Stimulated activated CD8-positive, alpha-beta memory T cell treated with anti-CD3 and anti-CD28 coated beads, Interleukin-4, amount 100 ng/mL, for 24 hours (primary cell): ENCODE measurements at places on chromosomes 4 and X.

DNA sequence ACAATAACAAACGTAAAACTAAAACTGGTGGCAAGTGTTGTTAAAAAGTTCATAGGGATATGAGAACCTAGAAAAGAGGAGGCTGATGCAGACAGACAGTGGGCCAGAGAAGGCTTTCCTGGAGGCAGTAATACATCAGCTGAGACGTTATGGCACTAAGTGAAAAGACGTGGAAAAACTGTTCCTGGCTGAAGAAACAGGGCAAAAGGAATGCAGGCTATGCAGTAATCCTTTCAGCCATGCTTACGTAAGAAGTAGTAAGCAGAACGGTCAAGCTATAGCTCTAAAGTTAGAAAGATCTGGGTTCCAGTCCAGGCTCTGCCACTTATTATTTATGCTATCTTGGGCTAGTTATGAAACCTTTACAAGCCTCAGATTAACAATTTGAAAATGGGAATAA is 6.4 kb downstream of the LAMTOR3 start:
- no peak for DNase-seq

GRCh38 chr4:122548452-122548851 is 72.4 kb downstream of the IL21 start:
- DNase-seq, result no peak

DNA sequence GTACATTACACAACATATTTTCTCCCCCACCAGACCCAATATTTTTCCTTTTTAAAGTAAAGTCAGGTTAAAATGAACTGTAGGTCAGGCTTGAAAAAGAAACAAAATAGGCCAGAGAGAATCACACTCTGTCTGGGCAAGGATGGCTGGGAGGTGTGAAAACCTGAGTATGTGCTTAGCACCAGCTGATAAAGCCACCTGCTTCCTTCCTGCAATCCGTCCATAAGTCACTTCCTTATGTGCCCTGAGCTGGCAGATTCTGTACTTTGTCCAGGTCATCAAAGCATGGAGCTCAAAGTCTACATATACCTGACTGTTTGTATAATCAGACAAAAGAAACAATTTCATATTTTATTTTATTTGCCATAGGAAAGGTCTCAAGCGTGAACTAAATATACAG is 37.7 kb downstream of the ANTXR2 start:
- DNase-seq, result no peak

GRCh38 chr4:21992330-21992729 is 43.8 kb upstream of the KCNIP4 start:
- DNase-seq, result no peak

GRCh38 chr4:105622269-105622668 is 69.8 kb downstream of the ARHGEF38 start:
- DNase-seq, result no peak

GRCh38 chr4:26692014-26692726 is 108.3 kb downstream of the TBC1D19 start:
- no peak for DNase-seq

GRCh38 chr4:147355847-147356246 is 125.0 kb upstream of the EDNRA start:
- DNase-seq, result no peak

- no peak for DNase-seq
Measured at GRCh38 chrX:44596277-44596676, 53.6 kb upstream of the FUNDC1 start.

- no peak for DNase-seq
Measured at GRCh38 chrX:135060697-135061096, 8.8 kb upstream of the RTL8A start.

DNA sequence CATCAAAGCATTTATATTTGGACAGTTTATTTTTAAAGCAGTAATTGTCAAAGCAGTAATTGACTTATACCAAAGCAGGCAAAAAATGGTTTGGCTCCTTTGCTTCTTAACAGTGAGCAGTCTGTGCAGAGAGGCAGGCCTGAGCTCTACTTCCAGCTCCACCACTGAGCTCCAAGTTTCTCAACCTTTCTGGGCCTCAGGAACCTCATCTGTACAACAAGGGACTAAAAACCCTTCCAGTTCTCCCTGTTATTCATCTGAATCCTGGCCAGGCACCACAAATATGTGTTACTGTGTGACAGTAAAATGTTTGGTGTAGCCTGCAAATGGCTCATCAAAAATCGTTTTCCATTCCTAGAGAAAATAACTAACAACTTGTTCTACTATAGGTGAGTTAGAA is 88.7 kb upstream of the TTC29 start:
- DNase-seq, result no peak

DNA sequence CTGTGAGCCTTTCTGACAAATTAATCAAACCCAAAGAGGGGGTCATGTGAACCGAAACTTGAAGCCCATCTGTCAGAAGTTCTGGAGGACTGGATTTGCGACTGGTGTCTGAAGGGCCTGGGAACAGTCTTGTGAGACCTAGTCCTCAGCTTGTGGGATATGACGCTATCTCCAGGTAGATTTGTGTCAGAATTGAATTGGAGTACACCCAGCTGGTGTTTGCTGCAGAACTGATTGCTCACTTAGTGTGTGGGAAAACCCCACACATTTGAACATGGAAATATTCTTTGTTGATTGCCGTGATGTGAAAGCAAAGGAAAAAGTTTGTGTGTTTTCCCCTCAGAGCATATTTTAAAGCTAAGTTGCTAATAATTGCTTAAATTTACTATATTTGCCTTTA is 30.3 kb upstream of the TMSB15B start:
- no peak for DNase-seq

- DNase-seq, result peak; percentile 6
Measured at GRCh38 chr4:176277162-176277904, 8.3 kb upstream of the ASB5 start.

DNA sequence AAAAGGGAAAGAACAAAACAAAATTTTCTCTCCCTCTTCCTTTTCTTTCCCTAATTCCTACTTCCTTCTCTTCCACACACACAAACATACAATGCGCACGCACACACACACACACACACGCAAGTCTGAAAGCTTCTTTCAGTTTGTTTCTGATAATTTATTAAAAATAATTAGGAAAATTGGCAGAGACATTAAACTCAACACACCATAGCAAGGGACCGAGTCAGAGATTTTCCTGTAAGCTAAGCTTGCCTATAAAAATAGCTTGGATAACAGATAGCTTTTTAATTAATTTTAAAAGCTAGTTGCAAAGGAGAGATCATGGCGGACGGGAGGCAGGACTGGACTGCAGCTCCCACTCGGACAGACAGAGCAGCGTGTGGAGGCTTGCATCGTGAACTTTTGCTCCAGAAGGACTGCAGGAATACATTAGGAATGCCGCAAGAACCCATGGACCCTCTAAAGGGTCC is 92.6 kb upstream of the MAPK10 start:
- DNase-seq, result no peak

GRCh38 chr4:143458966-143459365 is 54.5 kb upstream of the SMARCA5 start:
- DNase-seq, result no peak

DNA sequence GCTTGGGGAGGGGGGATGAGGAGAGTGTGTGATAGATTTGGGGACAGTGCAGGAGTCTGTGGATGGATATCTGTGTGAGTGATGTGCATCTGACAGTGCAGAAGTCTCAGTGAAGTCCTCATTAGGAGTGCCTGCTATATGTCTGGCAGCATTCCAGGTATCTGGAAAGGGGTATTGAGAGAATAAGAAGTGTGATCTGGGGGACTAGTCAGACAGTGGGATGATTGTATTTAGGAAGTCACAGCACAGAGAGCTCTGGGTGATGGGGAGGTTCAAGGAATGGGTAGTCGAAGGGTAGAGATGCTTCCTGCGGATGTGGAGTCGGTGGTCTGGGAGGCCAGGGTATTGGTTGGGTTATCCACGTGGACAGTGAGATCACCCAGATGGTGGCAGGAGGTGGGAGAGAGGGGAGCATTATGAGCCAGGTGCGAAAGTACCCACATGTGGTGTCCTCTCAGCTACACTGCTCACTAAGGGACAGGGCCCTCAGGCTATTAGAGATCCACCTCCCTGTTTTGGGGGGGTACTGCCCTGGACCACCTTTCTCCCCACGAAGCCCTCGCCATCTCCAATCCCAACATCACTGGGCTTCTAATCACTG is 9.8 kb downstream of the MAGED2 start:
- DNase-seq, result no peak

DNA sequence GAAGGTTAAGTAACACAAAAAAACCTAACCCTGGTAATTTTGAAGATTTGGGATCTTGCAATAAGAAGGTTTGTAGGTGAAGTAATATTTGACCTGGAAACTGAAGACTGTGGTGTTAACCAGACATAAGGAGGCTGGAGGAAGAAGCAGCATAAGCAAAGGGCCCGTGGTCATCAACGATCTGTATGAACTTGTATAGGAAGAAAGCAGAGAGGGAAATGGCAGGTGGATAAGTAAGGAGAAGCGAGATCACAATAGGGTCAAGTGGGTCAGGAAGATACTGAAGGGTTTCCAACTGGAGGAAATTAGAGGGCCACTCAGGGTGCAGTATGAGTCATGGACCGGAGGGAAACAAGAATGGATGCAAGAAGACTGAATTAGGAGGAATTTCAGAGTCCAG is 103.8 kb upstream of the SORBS2 start:
- no peak for DNase-seq

DNA sequence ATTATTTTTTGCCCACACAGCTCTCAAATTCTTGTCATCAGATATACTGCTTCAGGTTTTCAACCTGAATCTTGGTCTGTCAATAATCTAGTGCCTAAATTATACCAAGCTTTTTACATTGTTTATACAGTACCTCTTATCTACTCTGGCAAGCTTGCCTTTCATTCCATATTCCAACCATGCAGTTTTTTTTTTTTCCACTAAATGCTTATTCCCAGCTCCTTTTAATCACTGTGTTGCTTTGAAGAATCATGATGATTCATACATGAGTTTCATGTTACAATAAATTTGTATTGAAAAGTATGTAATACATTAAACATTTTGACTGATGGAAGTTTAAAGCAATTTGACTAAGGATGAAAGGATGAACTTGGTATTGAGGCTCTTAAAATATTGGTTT is 949.0 kb downstream of the CCSER1 start:
- DNase-seq, result no peak

DNA sequence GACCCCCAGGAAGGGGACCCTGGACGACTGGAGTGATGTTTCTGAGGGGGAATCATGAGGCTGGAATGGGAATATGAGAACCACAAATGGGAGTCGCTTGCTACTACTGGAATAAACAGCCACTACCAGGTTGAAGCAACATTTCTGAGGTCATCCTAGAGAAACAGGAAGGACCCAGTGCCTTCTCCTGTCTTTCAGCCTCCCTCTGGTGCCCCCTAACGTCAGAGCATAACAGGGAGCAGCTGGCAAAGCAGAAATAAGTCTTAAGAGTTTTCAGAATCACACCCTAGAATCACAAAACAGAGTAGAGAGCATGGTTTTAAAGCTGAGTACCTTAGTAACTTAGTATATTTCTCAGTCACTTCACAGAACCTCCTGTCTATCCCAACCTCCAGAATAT is 347.8 kb upstream of the PITX2 start:
- DNase-seq, result no peak

GRCh38 chr4:173074501-173074946 is 94.1 kb upstream of the GALNT7 start:
- no peak for DNase-seq

DNA sequence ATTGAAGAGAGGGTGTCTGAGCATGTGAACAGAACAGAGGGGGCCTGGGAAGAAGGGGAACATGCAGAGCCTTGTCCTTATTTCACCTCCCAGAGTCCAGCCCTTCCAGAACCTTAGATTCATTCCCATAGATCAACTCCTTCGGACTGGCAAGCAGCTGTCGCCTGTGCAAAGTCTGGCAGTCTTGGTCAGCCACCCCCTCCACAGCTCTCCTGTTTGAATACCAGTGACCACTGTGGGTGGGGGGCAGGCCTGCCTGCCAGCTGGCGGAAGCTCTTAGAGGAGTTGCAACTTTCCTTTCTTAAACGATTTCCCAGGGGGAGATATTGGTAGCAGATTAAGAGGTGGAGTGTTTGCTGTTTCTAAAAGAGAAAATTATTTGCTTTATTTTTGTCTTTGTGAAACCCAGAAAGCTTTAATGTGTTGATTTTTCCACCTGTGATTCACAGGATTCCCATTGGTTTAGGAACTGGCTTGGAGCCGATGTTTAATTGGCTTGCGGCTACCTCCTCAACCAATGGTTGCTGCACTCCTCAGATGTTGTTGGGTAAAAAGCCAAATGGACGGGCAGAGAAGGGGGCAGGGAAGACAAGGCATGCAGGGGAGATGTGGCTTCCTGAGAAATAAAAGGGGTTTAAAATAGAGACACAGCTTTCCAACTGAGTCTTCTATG is 62.2 kb upstream of the PRPS1 start:
- no peak for DNase-seq

DNA sequence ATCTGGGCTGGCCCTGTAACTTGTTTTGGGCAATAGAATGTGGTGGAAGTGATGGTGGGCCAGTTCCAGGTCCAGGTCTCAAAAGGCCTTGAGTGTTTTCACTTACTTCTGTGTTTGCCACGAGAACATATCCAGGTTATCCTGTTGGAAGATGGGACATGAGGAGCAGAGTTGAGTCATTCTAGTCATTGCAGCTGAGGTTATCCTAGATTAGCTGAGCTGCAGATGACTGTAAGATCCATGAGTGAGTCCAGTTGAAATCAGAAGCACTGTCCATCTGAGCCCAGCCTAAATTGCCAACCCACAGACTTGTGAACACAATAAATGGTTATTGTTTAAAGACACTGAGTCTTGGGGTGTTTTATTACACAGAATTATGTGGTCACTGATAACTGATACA is 45.3 kb upstream of the RPS6KA3 start:
- DNase-seq, result no peak

DNA sequence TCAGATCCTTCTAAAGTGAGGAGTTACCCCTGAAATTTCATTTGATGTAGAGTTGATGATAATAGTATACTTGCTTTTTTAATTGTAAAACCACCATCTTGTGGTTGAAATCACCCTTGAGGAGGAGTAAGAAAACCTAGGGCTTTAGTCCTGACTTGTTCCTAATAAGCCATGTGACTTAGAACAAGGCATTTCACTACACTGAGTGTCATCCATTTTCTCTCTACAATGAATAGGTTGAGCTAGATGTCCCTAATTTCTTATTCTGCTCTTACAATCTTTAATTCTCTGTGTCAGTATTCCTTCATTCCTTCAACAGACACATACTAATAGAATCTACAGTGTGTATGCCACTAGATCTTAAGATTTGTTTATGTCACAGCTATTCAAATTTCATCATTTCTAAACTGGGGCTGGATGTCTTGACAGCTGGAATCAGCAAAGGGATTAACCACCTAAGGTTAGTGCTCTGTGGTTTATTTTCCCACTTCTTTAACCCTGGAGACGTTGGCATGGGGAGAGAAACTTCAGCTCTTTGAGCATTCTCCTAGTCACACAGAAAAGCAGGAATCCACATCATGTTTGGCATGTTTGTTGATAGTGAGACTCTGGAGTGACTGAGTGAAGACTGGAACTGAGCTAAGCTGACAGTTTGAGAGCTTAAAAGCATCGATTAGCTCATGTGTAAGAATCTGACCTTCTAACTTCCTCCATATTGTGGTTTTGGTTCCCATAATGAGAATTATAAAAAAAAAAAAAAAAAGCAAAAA is 246.3 kb downstream of the NDST4 start:
- DNase-seq, result no peak

GRCh38 chrX:103531002-103531401 is 11.7 kb upstream of the RAB40A start:
- no peak for DNase-seq
